ENCODE measurements at places on chromosomes 1 and 21. TPM values are rescaled to one million over a fixed set of nuclear protein-coding genes. Genes with fewer than 3 reads are reported as not detected.

DNA sequence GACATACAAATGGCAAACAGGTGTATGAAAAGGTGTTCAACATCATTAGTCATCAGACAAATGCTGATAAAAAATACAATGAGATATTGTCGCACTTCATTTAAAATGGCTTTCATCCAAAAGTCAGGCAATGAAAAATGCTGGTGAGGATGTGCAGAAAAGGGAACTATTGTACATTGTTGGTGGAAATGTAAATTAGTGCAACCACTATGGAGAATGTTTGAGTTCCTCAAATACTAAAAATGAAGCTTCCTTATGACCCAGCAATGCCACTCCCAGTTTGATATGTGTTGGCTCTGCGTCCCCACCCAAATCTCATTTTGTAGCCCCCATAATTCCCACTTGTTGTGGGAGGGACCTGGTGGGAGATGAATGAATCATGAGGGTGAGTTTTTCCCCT, 309.7 kb upstream of the ZRANB2 start:
- DNase-seq, result no peak

- no peak for DNase-seq
These were observed 7.9 kb upstream of the ADGRB2 start for GRCh38 chr1:31771891-31772668.

DNA sequence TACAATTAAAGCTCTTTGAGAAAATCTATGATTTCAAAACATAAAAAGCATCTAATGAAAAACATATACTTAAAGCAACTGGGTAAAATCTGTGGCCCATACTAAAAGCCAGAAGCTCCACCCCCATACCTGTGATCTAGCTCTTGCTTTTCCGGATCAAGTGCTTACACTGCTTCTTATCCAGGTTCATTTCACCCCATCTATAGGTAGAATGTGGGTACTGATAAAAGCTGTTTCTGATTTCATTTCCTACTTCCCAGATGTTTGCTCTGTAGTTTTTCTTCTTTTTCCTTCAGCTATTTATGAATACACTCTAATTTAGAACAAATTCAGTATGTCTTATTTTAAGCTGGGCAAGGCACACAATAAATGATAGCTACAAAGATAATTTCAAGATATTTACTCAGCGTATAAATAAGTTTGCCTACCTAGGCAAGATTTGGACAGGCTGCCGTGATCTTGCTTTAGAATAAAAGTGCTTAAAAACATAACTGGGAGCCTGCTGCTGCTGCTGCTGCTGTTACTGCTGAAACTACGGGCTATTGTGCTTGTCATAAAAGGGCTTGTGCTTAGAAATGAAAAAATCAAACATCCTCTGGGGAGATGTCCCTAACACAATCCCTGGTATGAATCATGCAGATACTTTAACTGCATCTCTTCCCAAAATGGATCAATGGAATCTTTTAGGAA, 2.1 kb downstream of the SIPA1L2 start:
- DNase-seq, result no peak

DNA sequence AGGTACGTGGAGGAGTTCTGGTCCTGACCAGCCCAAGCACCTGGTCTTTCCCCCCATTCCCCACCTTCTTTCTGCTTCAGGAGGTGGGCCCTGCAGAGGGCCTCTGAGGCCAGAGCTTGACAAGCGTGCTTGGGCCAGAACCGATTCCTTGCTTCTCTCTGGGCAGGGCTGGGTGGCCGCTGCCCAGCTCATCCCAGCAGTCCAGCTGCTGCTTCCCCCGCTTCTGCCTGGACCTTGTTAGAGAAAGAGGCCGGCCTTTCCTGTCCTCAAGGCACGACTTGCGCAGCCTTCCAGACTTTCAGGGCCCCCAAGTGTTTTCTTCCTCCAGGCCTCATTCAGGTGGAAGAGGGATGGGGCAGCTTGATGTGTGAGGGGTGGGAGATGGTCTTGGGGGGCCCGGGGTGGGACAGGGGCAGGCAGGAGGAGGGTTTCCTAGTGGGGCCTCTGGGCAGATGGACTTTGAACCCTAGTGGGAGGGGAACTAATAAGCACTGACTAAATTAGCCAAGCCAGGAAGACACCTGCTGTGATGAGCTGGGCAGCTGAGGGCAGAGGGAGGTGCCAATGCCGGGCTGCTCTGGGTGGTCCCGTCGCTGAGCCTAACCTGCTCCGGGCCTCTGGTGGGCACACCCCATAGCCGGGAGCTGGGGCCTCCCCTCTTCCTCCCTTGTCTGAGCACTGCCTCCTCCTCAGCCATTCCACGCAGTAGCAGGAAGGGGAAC, 36.5 kb downstream of the ARHGEF10L start:
- DNase-seq, result no peak

DNA sequence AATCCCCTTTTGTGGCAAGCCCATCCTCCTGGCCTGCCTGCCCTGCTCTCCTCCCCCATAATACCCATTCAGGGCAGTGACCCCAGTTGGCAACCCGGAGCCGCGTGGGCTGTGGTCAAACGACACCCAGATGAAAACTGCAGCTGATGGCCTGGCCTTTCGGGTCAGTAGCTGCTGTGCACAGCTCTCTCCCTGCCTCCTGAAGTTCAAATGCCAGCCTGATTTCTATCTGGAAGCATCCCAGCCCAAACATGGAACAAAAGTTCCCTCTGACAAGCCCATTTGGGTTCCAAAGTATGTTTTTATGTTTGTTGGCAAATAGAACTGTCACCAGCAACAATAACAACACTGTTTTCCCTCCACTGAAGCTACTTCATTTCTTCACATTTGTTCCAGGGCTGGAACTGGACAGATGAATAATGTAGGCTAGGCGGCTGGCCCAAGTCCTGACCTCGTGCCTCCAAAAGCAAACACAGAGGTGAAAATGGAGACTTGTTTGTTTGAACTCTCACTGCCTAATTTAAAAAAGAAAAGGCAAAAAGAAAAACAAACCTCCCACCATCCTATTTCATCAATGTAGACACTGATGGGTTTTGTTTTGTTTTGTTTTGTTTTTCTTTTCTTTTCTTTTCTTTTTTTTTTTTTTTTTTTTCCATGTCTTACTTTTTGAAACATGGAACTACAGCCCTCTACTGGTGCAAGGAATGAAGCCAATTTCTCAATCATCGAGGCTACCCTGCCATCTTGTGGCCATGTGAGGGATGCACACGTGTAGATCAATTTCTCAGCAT, 179.0 kb downstream of the ADSS2 start:
- DNase-seq, result peak; percentile 85

GRCh38 chr1:108045460-108045859, 80.5 kb upstream of the VAV3 start:
- DNase-seq, result no peak

DNA sequence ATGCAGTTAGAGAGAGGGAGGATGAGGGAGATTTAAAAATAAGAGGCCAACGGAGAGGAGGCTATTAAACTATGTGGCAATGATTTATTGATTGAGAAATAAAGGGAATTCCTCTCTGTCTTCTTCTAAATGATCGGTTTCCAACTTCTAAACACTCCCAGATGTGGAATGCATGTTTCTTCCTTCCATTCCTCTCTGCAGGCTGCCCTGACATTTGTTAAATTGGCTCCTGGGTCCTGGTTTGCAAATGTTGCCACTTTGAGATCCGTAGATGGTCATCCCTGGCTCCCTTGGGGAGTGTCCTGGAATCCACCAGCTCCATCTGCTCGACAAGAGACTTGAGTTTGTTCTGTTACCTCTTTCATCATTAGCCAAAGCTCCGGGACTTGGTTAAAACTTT, 10.3 kb upstream of the C1orf198 start:
- peak; percentile 87 for DNase-seq

CD1E gene
- not detected for total RNA-seq

DNA sequence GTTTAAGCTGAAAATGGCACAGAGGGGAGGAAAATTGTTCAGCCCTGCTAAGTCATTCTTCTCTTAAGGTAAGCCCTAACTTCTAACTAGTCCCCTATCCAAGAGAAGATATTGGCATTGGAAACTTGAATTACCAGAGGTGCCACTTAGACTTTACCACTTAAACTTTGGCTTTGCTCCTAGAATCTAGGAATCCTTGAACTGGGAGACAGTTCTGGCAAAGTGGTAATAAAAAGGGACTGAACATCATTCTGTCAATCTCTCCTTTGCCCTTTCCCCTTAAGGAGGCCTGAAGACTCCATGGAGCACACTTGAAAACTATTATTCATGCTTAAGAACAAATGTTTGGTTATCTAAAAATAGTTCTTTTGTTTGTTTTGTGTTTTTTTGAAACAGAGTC, 8.4 kb downstream of the ATP1A4 start:
- DNase-seq, result no peak

HPCA gene
- total RNA-seq, result 0.19 TPM

CFHR1 gene
- total RNA-seq, result 0.76 TPM

GRCh38 chr1:225119307-225119706, 189.8 kb downstream of the DNAH14 start:
- no peak for DNase-seq

DNA sequence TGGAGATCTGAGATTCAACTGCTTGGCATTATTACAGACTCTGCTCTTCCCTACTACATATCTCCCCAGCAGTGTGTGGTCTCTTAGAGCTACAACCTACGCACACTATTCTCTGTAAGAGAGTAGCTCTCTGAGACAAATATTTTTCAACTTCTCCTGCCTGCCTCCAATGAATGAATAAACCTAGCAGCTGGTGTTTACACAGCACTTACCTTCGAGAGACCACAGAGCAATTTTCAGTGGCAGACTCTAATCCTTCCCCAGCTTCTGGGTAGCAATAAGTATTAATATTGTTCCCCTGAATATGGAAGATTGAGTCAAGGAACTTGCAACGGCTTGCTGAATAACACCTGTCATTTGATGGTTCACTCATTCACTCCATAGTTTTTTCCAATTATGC, 350.9 kb upstream of the SPAG17 start:
- DNase-seq, result no peak
